ENCODE measurements at places on chromosomes 3 and 15.

GRCh38 chr15:65254356-65254755, 32.3 kb downstream of the PARP16 start:
- DNase-seq: no peak

- no peak for DNase-seq
Observed at GRCh38 chr15:99058421-99058870, 46.4 kb upstream of the SYNM start.

- peak; percentile 28 for DNase-seq
Observed at GRCh38 chr3:177427540-177427939, 230.3 kb upstream of the TBL1XR1 start.

GRCh38 chr3:46089237-46090011, 62.1 kb upstream of the XCR1 start:
- DNase-seq: peak; percentile 97

GRCh38 chr3:133136114-133137041, 98.2 kb downstream of the TMEM108 start:
- no peak for DNase-seq

DNA sequence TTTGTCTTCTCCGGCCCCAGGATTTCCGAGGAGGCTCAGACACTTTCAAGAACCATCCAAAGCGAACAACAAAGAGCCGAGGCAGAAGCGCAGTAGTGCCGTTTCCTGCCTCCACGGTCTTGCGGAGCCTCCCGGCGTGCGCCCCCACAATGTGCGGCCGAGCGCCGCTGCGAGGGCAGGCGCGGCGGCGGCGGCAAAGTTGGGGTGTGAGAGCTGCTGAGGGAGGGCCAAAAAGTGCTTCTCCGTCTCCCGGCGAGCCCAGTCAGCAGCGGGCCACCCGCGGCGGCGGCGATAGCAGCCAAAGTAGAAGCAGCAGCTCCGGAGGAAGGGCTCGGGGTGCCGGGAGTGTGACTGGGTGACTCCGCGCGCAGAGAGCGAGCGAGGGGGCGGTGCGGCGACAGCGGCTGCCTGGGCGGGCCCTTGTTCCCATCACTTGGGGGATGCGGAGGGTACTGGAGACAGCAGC, 749.1 kb downstream of the ROBO1 start:
- peak; percentile 72 for DNase-seq

DNA sequence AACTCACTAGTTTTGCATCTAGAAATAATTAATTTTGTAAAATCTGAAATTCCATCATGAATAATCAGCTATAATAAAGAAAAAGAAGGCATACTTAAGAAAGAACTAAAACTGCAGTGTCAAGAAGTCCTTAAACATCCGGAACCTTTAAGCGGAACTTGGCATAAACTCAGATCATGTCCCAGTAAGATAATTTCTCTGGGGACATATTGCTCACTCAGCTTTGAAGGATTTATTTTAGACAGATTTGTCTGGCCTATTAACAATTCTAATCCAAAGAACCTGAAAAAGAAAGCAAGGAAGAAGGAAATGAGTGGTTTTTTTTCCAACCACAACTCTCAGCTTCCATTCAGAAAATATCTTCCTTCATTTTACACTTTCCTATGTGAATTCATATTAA, 850.3 kb downstream of the ROBO1 start:
- DNase-seq: no peak

DNA sequence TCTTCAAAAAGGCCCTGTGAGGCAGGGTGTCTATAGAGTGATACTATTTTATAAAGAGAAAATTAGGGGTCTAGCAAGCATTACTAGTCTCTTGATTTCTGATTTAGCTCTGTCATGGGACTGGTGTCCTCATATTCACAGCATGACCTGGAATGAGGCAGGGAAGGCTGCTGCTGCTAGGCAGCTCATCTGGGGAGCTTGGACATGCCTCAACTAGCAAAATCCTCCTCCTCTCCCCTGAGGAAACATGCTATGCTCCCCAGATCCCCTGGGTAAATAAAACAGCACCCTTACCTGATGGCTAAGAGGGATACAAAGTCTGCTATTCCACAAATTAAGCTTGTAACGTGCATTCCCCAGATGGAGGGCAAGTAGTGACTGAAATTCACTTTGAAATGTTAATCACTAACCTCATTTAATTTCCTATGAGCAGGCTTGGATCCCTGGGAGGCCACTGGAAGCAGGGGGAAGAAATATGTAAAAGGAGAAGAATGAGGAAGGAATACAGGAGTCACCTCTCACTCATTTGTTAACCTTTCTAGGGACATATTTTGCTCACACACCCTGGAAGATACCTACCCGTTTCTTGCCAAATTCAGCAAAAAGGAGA, 709.4 kb downstream of the SQOR start:
- no peak for DNase-seq

Measured in EL (cell line).